ENCODE measurements at places on chromosomes 6 and 20.
A peak's percentile ranks its signal among the peaks of the same experiment; 100 is the strongest.

DNA sequence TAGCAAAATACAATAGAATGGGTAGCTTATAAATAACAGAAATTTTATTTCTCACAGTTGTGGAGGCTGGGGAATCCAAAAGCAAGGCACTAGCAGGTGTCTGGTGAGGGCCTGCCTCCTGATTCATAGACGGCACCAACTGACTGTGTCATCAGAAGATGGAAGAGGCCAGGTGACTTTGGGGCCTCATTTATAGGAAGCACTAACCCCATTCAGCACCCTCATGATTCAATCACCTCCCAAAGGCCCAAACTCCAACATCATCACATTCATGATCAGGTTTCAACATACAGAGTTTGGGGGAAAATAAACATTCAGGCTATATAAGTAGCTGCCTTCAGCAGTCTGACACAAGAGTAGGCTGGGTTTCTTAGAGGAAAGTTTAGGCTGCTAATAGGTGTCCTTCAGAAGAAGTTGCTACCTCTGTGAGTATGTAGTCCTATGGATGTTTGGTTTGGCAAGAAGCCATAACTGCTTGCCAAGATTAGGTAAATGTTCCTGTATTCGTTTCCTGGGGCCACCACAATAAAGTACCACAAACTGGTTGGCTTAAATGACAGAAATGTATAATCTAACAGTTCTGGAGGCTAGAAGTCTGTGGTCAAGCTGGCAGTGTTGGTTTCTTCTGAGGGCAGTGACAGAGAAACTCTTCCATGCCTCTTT lies 48.8 kb downstream of the NT5E start:
- no peak for DNase-seq

DNA sequence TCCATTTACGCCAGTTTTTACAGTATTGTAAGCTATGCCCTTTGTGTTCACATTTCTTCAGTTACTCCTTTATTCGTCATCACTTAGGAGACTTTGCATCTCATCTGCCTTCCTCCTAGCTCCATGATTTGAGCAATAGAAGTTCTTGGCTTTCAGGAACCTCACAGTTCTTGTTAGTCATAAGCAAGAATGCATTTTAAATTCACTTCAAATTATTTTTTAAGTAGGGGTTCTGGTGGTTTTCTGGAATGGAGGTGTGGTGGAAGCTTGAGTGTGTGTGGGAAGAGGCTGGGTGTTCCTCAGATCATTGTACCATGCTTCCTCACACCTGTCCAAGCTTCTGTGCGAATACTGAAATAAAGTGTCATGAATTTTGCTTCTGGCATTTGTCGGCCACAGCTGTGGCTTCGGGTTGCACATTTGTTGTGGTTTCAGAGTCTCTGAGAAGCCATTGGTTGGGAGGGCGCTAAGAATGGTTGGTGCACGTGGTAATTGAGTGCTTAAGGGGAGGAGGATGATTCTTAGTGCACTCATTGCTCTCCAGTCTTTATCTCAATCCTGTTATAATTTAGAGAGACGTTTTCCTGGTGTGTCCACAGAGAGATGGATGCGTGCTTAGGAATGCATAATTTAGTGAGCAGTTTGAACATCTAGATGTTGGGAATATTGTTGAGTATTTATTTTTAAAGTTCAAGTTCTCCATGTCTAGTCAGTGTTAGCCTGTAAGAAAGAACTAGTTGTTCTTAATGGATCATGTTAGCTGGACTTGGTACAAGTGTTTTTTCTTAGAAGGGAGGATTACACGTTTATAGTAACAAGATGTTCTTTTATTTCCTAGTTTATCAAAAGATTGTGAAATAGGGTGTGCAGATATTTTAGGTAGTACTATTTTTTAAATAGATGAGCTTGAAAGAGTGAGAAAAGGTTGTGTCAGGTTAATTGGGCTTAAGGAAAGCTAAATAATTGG lies 31.9 kb downstream of the FOXO3 start:
- no peak for DNase-seq

DNA sequence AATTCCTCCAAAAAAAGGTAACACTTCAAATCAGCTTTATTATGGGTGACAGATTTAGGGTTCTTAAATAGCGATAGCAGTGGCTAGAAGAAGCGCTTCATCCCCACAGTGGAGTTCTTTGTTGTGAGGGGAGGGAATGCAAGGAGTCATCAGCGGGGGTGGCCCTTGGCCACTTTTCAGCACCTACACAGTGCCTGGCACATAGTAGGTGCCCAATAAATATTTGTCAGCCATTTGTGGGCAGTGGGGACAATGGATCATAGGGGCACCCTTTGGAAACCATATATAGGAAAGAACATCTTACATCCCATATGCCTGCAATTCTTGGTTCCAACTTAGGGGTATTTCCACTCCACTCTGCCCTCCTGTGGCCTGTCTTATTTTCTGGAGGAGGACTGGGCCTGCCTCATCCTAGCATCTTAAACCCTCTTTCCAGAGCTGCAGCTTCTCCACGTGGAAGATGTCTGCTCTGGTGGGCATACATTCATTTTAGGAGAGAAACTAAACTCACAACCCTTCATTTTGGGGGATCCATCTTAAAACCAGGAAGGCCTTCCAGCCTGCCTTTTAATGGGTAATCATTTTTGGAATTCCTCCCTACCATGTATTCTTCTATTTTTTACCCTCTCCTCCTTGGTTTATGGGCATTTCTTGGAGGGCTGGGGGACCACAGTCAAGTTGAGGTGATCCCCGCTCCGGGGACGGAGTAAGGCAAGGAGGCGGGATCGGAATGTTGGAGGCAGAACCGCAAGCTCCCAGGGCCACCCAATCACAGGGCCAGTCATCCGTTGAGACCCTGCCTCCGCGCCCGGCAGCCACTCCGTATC lies 2.6 kb upstream of the GPSM3 start:
- DNase-seq: no peak

DNA sequence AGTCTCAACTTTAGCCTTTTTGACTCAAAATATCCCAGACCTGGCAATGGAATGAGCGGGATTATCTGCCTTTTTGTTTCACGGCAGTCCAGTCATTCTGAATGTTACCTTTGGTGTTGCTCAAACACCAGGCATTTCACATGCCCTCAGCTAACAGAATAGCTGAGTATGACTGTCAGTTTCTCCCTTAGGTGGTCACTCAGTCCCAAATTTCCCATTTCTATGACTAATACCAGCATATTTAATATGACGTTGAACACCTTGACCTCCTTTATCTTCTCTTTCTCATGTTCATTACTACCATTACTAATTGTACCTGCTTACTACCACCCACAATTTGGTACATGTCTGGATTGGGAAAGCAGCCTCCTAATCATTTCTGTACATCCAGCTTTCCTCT lies 65.2 kb downstream of the EDN1 start:
- DNase-seq: no peak

- DNase-seq: no peak
Measured at GRCh38 chr6:99219788-99220187, 129.7 kb downstream of the FAXC start.

DNA sequence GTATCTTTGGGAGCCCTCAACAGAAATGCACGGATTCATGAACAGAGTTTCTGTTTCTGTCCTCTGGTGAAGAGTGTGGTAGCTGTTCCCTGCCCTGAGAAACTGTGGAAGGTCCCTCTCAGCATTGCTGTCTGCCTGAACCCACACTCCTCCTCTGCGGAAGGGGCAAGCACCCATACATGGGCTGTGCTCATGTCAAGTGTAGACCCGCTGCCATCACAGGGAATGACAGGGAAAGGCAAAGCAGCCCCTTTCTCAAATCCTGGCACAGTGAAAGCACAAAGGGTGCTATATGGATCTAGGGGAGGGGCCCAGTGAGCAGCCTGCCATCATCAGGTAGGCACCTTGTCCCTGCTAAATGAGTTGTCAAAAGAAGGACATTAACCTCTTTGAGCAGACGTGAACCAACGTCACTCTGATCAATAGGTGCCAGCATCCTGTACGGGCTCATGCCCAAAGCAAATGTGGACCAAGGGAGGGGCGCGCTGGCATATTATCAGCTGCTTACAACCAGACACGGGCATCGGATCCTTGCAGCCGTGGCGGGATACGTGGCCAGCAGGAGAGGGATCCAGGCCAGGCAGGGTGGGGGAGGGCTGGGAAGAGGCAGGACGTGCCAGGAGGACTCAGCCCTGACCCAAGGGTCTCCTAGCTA lies 231.2 kb upstream of the PMEPA1 start:
- DNase-seq: no peak

- no peak for DNase-seq
Measured at GRCh38 chr20:35387334-35387733, 24.4 kb downstream of the UQCC1 start.

DNA sequence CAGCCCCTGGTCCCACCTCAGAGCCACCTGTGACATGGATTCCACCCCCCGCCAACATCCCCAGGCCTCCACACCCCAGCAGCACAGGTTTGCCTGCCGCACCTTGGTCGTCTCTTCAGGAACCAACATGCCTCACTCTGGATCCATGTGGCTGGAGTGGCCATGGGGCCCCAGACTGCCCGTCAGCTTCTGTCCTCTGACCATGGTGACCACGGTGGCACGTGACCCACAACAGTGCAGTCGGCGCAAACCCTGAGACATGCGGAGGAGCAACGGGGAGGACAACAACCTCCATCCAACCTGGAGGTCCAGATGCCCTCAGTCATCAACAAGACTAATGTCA lies 85.6 kb downstream of the ANKRD60 start:
- DNase-seq: no peak

- DNase-seq: no peak
Measured at GRCh38 chr6:11917951-11918738, 94.0 kb upstream of the HIVEP1 start.

GRCh38 chr6:158539413-158539812 lies 20.5 kb upstream of the TMEM181 start:
- no peak for DNase-seq

DNA sequence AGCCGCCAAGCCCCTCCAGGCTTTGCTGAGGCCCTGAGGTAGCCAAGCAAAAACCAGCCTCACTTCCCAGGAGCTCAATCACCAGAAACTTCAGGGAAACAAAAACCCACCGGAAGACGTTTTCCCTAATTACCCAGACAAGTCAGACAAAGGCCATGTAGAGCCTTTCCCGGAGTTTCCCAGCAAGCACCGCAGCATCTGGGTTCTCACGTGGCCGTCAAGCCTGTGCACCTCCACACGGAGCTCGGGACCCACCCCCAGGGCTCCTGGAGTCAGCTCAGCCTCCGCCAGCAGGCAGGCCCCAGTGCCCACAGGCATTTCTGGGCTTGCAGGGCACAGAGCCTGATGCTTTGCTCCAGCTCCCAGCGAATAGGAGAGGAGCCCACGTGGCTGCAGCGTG lies 10.1 kb upstream of the MRGBP start:
- no peak for DNase-seq

DNA sequence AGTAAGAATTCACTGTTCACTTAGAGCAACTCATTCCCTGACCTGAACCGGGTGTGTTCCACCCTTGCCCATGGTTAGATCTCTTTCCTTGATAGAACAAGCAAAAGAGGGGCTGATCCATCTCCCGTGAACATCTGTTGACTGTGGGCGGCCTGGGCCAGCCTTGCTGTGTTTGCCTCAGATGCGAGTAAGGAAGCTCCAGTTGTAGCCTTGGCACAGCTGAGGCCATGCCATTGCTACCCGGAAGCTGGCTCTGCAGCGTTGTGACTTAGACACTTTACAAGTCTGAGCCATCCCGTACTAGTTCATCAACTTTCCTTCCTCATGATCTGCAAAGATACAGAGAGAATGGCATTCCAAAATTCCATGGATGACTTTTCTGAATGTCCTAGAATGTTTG lies 139.0 kb downstream of the MAP3K4 start:
- no peak for DNase-seq

- no peak for DNase-seq
Measured at GRCh38 chr20:48338717-48339116, 489.1 kb downstream of the PREX1 start.

- DNase-seq: no peak
Measured at GRCh38 chr6:124903797-124904196, 58.4 kb upstream of the RNF217 start.

- peak; percentile 77 for DNase-seq
Measured at GRCh38 chr20:37384683-37385174, 38.8 kb downstream of the SRC start.

Data from activated naive CD4-positive, alpha-beta T cell treated with anti-CD3 and anti-CD28 coated beads, Interleukin-2, amount 50 U/mL, for 16 hours (primary cell).